ENCODE measurements at places on chromosomes 11 and 22.
A peak's percentile ranks its signal among the peaks of the same experiment; 100 is the strongest.

DNA sequence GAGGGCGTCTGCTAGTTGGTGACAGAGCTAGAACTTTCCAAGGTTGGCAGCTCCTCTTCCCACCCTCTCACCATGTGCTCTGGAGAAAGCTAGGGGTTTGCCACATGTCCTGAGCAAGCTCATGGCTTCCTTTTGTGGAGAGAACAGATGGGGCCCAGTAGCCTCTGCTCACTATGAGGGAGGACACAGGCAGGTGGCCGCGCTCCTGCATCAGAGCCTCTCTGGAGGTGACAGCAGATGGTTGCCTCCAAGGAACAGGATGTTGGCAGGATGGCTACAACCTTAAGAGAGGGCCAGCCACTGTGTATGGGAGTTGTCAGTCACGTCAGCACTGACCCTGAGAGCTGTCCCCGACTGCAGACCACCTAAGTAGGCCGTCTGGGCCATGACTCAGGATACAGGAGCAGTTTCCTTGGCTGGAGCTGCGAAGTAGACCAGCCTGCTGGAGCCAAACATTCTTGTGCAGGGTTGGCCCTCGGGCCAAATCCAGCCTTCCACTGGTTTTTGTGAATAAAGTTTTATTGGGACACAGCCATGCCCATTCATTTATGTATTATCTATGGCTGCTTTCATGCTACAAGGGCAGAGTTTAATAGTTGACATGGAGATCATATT lies 28.0 kb downstream of the SGSM1 start:
- DNase-seq, result no peak

- DNase-seq, result no peak
Observed at GRCh38 chr11:16001044-16001568, 355.2 kb downstream of the SOX6 start.

DNA sequence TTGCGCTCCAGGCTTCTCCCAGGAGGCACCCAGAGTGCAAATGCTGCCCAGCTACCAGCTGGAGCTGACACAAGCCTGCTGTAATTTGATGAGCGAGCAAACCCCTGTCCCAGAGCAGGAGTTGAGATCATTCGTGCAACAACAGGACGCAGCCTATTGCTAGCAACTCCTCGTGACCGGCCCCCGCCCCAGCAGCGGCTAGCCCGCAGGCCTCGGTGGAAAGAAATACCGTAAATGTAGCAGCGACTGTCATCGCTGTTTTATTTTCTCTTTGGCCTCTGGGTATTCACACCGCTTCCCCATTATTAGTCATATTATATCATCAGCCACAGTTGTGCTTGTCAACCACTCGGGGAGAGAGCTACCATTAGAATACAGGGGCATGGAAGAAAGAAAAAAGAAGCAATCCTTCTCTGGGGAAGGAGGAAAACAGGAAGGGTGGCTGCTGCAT lies 59.2 kb upstream of the ATXN10 start:
- peak; percentile 64 for DNase-seq

GRCh38 chr11:64687643-64688533 lies 35.1 kb downstream of the NRXN2 start:
- no peak for DNase-seq

- no peak for DNase-seq
Observed at GRCh38 chr11:103794262-103794661, 242.2 kb upstream of the DDI1 start.

GRCh38 chr11:129728581-129728980 lies 87.1 kb upstream of the TMEM45B start:
- DNase-seq, result no peak

GRCh38 chr22:31345331-31346254 lies 553 bp downstream of the PATZ1 start:
- peak; percentile 95 for DNase-seq

DNA sequence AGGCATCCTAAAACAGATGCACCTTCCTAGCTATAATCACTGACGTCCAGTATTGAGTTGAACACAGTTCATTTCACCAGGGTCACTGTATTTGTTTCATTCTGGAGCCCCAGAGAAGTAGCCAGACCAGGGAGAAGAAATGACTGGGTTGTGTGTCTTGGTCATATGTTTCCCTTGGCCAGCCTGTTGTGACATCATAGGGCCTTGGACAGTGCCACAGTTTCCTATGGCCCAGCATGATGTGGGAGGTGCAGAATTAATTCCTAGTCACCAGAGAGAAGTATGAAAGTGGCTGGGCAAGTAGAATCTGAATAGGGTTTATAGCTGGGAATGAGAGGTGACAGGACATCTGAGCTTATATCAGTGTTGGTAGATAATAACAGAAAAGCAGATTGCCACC lies 84.0 kb upstream of the ZBED5 start:
- DNase-seq, result no peak

DNA sequence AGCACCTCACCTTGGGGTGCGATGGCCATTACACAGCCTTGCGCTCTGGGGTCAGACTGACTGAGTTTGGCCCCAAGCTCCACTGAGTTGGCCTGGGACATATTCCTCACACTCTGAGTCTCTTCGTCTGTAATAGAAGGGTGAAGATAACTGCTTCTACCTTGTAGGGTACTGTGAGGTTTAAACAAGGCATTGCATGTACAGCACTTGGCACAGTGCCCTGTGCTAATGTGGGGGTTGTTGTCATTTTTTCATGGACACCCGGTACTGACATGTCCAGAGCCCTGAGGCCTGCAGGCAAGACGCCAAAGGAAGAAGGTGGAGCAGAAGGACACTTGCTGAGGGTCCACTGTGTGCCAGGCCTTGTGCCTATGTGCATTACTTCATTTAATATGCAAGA lies 50.7 kb downstream of the OTOG start:
- peak; percentile 39 for DNase-seq

- no peak for DNase-seq
Observed at GRCh38 chr11:78441956-78442355, 24.3 kb upstream of the GAB2 start.

DNA sequence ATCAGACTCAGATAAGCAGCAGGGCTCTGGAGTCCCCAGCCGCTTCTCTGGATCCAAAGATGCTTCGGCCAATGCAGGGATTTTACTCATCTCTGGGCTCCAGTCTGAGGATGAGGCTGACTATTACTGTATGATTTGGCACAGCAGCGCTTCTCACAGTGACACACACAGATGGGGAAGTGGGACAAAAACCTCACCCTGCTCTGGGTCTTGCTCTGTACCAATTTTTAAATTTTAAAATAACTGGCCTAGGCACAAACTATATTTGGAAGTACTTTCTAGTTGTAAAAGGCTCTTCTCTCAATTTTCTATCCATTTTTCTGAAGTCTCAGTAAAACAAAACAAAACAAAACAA lies 131.7 kb downstream of the VPREB1 start:
- DNase-seq, result no peak

DNA sequence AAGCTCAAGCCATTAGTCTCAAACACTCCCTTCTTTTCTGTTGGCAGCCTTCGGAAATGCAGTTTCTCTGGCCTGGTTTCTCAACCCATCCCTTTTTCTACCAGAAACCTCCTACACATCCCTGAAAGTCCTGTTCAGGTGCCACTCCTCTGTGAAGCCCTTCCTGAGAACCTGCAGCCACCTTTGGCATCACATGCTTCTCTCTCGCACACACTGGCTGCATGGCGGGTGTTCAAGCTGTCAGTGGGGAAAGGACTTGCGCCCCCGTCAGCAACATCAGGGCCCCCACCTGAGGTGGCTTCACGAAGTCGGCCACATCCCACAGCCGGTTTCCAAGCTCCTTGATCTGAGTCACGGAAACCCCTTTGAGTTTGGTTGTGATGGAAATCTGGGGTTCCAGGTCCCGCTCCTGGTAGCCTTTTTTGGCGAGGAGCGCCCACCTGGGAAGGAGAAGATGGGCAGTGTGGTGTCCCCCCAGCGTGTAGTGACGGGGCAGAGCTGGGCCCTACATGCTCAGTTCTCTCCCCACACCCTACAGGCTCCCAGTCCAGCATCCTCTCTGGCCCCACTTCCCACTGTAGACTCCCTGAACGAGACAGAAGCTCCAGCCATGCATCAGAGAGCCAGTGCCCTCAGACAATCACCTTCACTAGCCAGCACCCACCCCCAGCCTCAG lies 1.7 kb upstream of the LRRC74B start:
- no peak for DNase-seq

- DNase-seq, result no peak
Observed at GRCh38 chr11:96614846-96615245, 225.0 kb downstream of the JRKL start.

GRCh38 chr11:107157146-107157808 lies 139.0 kb upstream of the GUCY1A2 start:
- no peak for DNase-seq

- DNase-seq, result no peak
Observed at GRCh38 chr11:69500285-69501120, 19.0 kb downstream of the LINC01488 start.

DNA sequence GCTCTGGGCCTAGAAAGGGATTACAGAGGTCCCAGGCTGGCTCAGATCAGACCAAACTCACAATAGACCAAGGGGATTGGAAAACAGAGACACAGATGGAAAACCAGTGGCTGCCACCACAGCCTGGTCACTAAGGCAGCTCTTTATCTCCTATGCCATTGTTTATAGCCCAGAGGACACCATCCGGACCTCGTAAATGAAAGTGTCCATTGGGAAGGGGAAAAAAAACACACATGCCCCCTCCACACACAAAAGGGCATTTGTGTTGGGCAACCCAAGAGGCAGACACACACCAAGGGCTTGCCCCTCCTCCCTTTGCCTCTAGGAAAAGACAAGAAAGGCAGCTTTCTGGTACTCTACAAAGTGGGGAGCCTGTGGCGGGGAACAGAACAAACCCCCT lies 85.9 kb downstream of the GAB2 start:
- no peak for DNase-seq

DNA sequence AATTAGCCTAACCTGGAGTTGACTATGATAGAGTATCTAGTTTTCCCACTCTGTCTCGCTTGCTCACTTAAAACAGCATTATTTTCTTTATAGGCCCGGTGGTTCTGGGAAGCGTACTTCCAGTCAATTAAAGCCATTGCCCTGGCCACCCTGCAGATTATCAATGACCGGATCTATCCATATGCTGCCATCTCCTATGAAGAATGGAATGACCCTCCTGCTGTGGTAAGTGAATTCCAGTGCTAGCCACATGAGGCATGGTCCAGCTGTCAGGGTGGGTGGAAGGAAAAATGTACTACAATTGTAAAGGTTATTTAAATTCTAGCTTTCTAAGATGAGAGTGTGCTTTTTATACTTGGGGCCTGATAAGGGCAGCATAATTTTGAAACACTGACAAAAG lies 76.0 kb downstream of the EXT2 start:
- no peak for DNase-seq

DNA sequence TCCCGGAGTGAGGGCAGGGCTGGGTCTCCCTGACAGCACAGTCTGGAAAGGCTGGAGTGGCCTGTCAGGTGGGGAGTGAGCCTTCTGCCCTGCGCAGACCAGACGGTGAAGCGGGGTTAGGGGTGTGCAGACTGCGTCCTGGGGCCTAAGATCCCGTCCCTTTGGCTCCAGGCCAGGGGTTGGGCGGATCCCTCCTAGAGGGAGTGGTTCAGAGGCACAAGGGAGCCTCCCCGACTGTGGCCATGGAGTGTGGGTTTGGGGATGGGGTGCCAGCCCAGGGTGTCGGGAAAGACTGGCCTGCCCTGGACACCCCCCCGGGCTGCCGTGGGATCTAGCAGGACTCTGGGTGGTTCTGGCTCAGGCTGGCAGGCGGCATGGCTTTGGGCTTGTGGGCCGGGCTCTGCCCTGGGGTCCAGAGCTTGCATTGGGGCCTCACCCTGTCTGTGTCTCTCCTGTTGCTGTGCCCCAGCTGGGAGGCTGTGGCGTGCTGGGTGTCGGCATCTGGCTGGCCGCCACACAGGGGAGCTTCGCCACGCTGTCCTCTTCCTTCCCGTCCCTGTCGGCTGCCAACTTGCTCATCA lies 19.5 kb downstream of the TSPAN4 start:
- no peak for DNase-seq

GRCh38 chr11:34305193-34305592 lies 52.6 kb downstream of the ABTB2 start:
- DNase-seq, result no peak
